Kidney (tissue), 22 donors: ENCODE measurements at places on chromosomes 7 and 10. TPM values are rescaled to one million over a fixed set of nuclear protein-coding genes. Genes with fewer than 3 reads are reported as not detected.

GRCh38 chr7:116862951-116863670 is 724 bp downstream of the CAPZA2 start:
- peak; percentile 79 for DNase-seq

- DNase-seq = no peak
Observed at GRCh38 chr7:43931346-43931745, 5.1 kb downstream of the UBE2D4 start.

GRCh38 chr7:12226756-12227155 is 15.7 kb downstream of the TMEM106B start:
- DNase-seq = no peak

DNA sequence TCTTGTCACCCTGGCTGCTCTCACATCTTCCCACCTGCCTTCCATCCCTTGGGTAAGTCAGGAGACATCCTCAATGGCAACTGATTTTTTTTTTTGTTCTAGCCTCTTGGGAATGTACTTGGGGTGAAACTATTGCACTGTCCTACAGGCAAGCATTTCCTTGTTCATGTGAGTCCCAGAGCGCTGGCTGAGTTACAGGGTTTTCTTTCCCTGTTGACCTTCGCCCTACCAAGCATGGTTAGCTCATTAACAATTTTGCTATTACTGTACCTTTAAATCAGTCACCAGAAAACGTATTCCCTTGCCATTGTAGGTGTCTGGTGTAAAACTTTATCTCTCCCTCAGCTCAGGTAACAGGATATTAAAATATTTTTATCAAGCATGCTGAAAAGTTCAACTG is 98.9 kb downstream of the PRLHR start:
- no peak for DNase-seq

- DNase-seq = no peak
Observed at GRCh38 chr7:73329861-73330581, 2.1 kb downstream of the FKBP6 start.

DNA sequence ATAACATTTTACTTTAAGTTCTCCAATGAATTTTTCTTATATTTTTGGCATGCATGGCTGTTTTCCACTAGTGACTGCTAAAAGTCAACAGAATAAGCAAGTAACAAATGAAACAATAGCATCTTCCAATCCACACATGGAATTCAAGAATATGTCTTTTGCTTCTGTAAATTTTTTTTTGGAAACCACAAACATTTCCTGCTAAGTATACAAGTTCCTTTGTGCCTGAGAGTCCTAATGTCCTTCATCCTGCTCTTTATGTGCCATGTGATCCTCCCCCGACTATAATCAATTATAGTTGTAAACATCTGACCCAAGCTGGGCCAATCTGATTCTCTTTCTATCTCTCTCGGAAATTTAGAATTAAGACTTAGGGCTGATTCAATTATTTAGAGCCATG is 61.2 kb downstream of the PPP1R3C start:
- DNase-seq = no peak

DNA sequence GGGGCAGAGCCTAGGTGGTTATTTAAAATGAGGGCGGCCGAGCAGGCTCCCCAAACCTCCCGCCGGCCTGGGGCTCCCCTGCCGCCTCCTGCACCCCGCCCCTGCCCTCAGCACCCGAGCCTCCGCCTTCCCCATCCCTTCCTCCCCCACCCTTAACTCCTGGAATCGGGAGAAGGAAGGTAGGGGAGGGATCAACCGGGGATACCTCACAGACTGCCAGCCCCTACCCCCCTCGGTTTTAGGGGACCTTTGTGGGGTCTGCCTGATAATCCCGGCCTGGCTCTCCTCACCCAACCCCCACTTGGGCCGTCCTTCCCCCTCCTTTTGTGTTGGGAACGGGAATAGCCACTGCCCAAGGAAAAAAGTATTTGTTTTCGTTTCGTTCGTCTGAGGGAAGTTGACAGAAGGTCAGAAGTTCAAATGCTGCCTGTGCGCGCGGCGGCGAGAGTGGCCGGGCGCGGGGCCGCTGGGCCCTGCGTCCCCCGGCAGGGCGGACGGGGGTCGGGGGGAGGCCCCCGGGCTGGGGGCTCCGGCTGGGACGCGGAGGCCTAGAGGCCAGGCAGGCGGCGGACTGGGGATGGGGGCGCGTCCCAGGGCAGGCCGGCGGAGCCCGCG is 2.8 kb downstream of the SHH start:
- no peak for DNase-seq

ADO gene
- 13.0 TPM for polyA plus RNA-seq

FOXL3 gene
- polyA plus RNA-seq = not detected

DNA sequence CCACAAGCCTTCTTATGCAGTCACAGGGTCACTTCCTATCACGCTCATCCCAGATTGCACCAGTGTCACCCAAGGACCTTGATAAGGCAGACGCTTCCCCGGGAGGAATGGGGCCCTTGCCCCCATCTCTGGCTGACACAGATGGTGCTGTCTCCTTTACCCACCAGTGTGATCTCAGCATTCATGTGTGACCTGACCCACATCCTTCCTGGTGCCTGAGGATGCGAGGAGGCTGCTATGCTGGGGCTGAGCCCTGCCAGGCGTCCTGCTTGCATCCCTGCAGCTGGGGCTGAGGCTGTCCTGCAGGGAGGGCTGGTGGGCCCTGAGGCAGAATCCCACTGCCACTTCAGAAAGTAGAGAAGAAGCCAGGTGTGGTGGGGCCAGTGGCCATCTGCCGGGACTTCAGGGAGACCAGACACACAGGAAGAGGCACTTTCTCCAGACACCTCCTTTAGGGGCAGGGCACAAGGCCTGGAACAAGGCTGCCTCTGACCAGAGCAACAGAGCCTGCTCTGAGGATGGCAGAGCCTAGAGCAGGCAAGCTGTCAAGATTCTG is 35.3 kb downstream of the RASGEF1A start:
- DNase-seq = peak; percentile 6

- DNase-seq = peak; percentile 25
Observed at GRCh38 chr10:329361-330099, 194.3 kb downstream of the ZMYND11 start.

DNA sequence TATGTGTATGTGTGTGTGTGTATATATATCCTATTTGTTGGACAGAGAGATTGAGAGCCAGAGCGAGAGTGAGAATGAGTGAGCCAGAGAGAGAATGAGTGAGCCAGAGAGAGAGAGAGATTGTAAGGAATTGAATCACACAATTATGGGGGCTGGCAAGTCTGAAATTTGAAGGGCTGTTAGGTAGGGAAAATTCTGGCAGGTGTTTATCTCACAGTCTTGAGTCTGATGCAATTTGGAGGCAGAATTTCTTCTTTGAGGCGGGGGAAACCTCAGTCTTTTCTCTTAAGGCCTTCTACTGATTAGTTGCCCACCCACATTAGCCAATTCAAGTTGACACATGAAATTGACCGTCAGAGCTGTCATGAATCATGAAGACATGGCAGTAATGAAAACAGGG is 41.0 kb upstream of the WASL start:
- no peak for DNase-seq

ANKRD61 gene
- not detected for polyA plus RNA-seq

DNA sequence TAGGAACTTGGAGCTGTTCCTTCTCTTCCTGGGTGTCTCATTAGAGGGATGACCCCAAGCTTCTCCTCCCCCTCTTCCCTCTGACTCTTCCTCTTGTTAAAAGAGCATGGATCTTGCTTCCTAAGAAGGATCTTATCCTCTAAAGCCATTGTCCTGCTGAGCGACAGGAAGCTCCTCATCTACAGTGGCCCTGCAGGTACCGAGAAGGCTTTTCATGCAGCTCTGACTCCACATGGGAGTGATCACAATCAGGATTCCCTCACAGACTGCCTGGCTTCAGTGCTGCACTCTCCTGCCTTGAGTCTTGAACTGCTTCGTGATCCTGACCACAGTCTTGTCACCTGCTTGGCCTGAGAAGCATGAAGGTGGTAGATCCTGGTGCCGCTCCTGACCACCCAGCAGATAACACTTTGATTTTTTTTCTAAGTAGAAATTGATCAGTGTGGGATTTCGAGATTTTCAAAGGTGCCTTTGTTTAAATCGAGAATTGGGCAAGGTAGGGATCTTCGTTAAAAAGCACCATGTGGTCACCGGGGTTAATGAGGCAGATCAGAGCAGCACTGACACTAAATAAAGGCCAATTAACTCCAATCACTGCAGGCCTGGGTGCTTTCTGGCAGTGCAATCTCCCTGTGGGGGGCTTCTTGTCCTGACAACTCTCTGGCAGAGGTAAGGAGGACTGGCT is 376.4 kb downstream of the NRG3 start:
- no peak for DNase-seq

- DNase-seq = no peak
Observed at GRCh38 chr7:134431815-134432214, 27.1 kb downstream of the AKR1B1 start.

SPOCK2 gene
- 103 TPM for polyA plus RNA-seq

- no peak for DNase-seq
Observed at GRCh38 chr7:114852293-114852692, 69.6 kb upstream of the MDFIC start.

GRCh38 chr10:124155781-124156435 is 62.5 kb upstream of the CHST15 start:
- DNase-seq = peak; percentile 85

- DNase-seq = no peak
Observed at GRCh38 chr7:68381731-68382130, 1216.5 kb upstream of the AUTS2 start.

DNA sequence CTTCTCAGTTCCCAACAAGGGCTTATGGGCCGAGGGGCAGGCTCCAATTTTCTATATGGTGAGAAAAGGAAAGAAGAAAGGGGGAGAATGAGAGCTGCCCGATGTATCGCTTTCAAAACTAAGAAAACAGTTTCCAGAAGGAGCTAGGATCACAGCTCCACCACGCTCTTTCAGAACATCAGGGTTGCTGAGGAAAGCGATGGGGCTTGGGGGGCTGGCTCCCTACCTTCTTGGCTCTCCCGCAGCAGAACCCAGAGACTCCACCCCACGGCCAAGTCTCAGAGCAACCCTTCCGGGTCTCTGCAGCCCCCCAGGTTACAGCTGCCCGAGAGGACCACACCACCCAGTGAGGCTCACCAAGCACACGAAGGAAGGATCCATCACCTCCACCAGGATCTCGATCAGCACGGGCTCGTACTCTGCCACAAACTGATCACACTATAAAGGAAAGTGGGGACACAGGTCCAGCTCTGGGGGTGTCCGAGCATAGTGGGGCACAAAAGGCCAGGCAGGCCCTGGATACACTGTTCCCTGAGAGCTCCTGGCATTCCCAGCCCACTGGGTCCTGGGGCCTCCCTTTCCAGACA is 32.3 kb downstream of the PSAP start:
- DNase-seq = no peak
